NCI-H1092 (cell line): ENCODE measurements at places on chromosomes 7 and 10.

GRCh38 chr7:114533131-114533530 is 118.5 kb downstream of the FOXP2 start:
- peak; percentile 33 for DNase-seq

DNA sequence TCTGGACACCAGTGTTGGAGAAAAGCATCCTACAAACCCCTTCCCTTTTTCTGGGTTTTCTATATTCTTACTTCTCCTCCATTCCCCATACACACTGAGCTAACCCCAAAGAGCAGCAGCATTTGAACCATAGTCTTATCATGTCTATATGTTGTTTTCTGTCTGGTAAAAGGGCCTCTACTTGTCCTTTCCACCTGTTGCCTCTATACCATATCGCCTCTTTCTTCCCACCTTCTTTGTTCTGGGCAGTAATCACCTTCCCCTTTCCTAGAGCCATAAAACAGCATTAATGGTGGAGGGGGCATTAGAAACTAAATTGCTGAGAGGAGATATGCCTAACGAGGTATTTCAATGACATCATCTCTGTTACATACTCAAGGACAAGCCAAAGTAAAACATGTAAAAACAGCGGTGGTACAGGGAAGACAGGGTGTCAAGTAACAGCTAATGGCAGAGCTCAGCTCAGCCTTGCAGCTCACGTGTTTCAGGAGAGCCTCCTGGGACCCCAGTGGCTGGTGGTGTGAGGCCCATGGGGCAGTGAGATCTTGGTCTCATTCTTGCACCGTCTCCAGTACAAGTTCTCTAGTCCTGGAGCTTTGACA is 20.6 kb downstream of the NPY start:
- DNase-seq: no peak

DNA sequence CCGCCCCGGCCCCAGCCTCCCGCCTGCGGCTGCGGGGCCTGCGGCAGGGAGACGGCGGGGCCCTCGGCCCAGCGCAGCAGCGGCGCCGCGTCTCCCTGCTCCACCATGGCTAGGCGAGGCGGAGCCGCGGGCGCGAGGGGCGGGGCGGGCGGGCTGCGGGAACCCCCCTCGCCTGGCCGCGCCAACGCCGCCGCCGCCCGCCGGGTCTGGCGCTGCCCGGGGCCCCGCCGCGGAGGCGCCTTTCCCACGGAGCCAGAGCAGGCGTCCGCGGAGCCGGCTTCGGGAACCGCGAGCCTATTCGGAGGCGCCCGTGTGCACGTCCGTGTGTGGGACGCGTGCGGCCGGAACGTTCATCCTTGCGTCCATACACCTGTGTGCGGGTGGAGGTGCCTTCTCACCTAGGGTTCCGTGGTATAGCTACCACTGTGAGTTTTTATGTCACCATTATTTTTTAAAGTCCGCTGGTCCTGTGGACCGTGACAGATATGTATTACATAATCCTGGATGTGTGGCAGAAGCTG is at the start of gene DENND11:
Gene DENND11 (minus strand): TSS at position 120 of the 521 bp plus-strand sequence. CDS start 13 bp downstream, at position 107.
- peak; percentile 67 for DNase-seq

DNA sequence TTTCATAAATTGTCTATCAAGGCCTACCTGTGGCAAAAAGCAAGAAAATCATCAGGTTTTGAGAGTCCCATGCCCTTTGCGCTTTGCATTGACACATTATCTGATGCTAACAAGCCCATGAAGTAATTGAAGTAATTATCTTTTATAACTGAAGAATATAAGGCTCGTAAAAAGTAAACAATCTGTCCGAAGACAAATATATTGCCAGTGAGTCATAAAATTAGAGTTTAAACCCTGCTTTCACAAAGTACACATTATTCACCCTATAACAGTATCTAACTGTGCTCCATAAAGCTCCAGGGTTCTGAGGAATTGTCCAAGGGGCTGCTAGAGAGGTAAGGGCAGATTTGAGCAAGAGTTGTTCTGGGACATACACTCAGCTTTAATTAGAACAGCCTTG is 102.3 kb upstream of the PPP1R3A start:
- no peak for DNase-seq

DNA sequence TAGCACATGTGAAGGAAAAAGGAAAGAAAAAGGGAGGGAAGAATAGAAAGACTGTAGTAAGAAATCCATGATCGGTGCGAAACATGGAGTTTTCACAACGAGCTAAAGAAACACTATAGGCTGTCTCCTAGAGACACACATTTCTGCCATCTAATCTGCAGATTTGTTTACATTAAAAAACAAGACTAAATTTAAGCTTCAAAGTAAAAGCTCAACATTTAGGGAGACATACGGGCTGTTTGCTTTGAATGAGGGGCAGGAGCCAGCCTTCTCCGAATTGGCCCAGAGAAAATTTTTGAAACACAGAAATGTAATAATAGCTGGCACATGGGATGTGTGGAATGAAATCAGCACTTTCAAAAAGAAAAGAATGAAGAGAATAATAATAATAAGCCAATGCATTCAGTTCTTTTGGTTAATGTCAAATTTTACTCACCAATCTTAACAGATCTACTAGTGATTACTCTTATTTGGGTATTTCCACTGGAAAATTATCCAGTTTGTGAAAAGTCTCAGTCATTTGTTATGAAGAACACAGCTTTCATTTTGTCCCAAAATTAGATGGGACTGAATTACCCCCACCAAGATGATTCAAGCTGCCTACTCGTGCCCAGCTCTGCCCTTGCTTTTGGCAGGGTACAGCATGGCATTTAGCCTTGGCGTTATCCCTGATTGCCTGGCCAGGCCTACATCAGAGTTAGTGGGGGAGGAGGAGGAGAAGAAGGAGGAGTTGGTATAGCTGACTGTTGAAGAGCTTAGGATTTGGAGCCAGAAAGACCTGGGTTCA is 47.1 kb downstream of the MTURN start:
- DNase-seq: no peak

DNA sequence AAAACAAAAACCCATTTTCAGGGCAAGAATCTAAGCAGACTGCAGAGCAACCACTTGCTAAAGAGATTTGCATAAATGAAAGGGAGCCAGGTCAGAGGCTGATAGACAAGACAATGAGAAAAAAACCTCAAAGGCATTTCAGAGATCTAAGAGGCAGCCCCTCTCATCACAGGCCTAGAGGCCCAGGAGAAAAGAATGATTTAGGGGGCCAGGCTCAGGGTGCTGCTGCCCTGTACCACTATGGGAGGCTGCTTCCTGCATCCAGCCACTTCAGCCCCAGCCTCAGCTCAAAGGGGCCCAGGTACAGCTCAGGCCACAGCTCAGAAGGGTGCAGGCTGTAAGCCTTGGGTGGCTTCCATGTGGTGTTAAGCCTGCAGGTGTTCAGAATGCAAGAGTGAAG is 3.7 kb upstream of the DNAJC12 start:
- no peak for DNase-seq

GRCh38 chr10:30701451-30702173 is 72.1 kb upstream of the LYZL2 start:
- no peak for DNase-seq

DNA sequence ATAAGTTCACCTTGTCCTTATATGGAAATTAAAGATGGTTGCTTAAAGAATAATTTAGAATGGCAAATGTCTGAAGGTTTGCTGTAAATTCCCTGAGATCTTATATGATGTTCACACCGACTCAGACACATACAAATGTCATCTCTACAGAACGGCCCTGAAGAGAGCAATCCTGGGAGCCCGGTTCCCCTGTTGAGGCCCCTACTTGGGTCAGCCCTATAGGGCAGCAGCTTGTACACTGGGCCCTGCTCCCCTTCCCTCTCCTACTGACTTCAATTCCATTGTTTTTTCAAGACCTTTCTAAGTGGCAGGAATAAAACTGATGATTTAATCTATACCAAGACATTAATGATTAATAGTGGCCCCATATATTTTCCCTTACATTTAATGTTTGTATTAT is 813.3 kb upstream of the C7orf33 start:
- no peak for DNase-seq

- DNase-seq: no peak
Observed at GRCh38 chr7:136925044-136925443, 56.6 kb downstream of the CHRM2 start.

DNA sequence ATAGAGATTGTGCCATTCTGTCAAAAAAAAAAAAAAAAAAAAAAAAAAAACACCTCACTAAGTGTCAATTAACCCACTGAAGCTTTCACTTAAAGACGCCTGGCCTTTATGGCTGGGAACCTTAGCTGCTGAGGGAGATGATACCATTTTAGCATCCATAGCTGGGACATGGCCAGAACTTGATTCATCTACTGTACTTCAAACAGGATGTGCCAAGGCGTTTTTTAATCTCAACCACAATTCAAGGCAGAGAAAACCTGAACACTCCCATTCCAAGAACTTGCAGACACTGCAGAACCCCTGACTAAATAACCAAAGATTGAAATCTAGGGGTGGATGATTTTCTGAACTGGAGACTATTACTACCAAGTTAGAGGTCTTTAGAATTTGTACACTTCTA is 996.6 kb downstream of the SORCS1 start:
- DNase-seq: no peak

DNA sequence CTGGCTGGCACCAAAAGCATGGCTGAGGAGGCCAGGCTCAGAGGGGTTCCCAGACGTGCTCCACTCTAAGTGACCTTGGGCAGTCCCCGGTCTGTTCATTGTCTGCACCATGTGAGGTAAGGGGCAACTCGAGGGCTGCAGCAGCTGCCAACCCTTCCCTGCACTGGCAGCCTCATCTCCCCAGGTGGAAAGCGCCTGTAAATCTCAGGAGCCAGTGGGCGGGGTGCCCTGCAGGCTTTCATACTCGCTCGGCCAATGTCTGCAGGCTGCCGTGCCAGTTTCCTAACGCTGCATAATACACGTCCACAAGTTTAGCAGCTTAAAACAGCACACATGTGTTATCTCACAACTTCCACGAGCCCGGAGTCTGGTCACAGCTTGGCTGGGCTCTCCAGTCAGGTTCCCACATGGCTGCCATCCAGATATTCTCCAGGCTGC is 12.6 kb upstream of the GDF10 start:
- DNase-seq: no peak

DNA sequence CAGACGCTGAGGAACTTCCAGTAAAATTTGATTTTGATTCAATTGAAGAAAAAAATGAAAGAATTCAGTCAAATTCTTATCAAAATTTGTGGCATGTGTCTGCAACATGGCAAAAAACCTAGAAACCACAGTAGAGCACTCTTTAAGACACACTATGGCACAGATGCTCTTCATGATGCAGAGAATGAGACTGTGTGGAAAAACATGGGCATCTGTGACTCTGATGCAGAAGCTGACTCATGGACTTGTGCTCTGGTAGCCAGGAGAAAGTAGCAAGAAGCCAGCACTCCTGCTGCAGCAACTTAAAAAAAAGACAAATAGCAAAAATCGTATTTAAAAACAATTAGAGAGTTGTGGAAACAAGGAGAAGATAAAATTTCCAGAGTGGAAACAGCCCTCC is 8.9 kb upstream of the KCNK18 start:
- DNase-seq: no peak

GRCh38 chr7:85774986-85775385 is 588.1 kb upstream of the SEMA3D start:
- no peak for DNase-seq

DNA sequence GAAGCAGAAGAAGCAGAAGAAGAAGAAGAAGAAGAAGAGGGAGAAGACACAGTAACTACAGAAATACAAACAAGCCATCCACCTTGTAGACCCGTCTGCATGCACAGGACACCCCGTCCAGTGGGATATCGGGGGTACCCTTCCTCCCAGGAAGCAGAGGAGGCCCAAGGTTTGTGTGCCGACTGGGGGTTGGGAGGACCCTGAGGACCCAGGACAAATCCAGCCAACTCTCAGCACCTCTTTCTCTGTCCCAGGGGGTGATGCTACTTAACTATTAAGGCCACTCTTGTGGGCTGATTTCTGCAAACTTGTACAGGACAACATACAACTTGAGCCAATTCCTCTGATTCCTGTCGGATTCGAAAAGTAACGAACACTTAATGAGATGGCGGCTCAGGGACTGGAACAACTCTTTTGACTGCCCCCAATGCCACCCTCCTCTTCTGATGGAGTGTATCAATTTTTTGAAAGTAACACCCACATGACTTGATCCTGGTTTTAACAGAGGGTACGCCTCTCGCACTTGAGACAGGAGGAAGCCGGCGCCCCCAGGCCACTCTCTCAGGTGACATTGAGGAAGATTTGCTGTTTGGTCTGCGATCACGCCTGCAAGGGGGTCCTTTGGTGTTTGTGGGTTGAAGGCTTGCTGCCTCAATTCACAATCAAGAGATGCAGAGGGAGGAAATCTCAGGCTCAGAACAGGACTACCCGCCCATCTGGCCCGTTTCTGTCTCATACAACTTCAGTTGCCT is 192.6 kb downstream of the TNS3 start:
- DNase-seq: no peak

DNA sequence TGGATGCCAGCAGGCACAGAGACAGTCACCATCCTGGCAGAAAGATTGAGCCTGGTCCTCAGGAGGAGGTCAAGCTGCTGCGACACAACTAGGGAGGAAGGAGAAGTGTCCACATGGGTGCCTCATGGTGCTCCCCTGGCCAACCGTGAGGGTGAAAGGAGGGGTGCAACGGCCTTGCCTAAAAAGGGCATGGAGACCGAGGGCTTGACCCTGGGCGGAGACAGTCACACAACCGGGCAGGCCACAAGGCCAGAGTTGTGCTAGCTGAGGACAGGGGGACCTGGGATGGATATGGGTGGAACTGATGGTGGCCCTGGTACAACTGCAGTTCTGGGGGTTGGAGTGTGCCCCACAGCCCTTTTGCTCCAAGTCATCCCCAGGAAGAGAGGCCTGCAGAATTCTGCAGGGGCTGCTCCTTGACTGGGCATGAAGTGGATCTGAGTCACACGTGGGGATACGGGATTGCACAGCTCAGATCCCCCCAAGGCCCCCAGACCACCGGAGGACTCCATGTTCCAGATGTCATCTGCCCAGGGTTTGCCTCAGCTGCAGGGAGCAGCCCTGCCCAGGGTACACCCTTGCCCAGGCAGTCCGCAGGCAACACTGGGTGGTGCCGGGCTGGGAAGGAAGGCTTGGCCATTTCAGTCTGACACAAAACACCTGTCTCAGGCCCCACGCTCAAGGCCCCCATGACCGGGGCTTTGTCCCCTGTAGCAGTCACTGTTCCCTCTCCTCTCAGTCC is 602.3 kb upstream of the MGMT start:
- no peak for DNase-seq

DNA sequence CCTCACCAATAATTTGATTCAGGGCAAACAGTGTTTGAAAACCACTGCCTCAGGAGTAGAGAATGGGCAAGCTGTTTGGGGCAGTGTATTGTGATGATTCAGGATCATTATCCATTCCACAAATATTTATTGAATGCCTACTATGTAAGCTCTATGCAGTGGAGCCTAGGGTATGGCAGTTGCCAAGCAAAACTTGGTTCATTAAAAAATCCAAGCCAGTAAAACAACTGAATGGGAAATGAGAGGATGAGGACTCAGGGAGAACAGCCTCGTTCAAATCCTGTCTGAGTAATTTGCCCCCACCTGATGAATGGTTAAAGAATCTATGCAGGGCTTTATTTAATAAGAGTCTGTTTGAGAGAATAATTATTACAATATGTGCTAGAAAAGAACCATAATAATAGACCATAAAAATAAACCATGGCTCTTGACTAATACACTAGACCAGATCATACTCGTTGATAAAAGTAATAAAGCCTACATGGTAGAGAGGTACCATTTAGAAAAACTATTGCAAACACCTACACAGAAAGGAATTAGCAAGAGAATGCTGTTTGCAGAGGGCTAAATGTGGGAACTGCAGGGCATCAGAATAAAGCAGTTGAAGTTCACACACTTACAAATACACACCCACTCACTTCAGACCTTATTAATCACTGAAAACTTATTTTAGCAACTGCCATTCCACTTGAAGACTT is 71.7 kb downstream of the CREB5 start:
- no peak for DNase-seq

GRCh38 chr10:110141871-110142635 is 65.4 kb upstream of the MXI1 start:
- DNase-seq: no peak

- no peak for DNase-seq
Observed at GRCh38 chr7:112467867-112468266, 12.9 kb upstream of the LSMEM1 start.
